ENCODE measurements at places on chromosomes 4 and X.

- DNase-seq = no peak
These were observed 47.0 kb downstream of the FAT1 start for GRCh38 chr4:186676531-186677161.

DNA sequence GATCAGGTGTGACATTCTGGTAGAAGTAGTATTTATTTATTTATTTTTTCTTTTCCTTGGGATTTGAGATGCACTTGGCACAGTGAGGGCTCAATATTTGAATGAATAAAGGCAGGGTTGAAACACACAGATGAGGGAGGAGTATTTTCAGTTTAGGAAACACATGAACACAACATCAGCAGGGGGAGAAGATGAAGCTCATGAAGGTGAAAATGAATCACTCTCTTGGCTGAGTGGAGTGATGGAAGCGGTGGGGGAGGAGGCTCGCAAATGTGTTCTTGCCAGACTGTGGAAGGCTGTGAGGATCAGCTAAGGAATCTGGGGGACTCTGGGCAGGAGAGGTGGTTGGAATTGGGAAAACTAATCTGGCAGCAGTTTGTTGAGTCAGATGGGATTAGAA lies 55.3 kb downstream of the ARHGAP10 start:
- DNase-seq = no peak

- no peak for DNase-seq
These were observed 368.8 kb downstream of the ANKRD50 start for GRCh38 chr4:124343661-124344171.

- no peak for DNase-seq
These were observed 72.4 kb downstream of the GPC3 start for GRCh38 chrX:133913009-133913408.

- no peak for DNase-seq
These were observed 55.3 kb upstream of the CLDN24 start for GRCh38 chr4:183377491-183377890.

DNA sequence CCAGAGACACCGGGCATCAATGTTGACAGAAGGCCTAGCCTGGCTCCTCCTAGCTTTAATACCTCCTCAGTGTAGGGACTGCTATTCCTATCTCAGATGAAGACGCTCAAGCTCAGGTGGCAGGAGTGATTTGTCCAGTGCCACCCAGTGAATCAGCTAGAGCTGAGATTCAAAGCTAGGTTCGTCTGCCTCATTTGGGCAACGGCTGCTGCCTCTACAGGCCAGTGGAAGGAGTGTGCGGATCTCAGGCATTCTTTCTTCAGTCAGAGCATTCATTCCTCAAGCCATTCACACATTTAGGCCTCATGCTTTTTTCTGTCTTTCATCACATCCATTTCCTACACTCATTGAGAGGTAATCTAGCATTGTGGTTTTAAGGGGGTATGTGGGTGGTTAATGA lies 7.3 kb downstream of the TSR2 start:
- no peak for DNase-seq

Measured in stimulated activated CD8-positive, alpha-beta memory T cell treated with anti-CD3 and anti-CD28 coated beads, Interleukin-12 subunit alpha, Interleukin-12 subunit beta, amount 100 ng/mL, for 1 hour (primary cell).